Thoracic aorta (tissue), 2 donors: ENCODE measurements at places on chromosomes 6 and 20.
A peak's percentile ranks its signal among the peaks of the same experiment; 100 is the strongest.

- no peak overlapping the region for H3K27ac ChIP-seq
- no peaks in the 10 kb centered on the region for H3K27me3 ChIP-seq
- DNase-seq = no peak
- H3K4me3 ChIP-seq = no peak overlapping the region
- peaks cover 44% of the 10 kb centered on the region for H3K36me3 ChIP-seq
Measured at GRCh38 chr20:36217226-36217625, 19.1 kb upstream of the AAR2 start.

DNA sequence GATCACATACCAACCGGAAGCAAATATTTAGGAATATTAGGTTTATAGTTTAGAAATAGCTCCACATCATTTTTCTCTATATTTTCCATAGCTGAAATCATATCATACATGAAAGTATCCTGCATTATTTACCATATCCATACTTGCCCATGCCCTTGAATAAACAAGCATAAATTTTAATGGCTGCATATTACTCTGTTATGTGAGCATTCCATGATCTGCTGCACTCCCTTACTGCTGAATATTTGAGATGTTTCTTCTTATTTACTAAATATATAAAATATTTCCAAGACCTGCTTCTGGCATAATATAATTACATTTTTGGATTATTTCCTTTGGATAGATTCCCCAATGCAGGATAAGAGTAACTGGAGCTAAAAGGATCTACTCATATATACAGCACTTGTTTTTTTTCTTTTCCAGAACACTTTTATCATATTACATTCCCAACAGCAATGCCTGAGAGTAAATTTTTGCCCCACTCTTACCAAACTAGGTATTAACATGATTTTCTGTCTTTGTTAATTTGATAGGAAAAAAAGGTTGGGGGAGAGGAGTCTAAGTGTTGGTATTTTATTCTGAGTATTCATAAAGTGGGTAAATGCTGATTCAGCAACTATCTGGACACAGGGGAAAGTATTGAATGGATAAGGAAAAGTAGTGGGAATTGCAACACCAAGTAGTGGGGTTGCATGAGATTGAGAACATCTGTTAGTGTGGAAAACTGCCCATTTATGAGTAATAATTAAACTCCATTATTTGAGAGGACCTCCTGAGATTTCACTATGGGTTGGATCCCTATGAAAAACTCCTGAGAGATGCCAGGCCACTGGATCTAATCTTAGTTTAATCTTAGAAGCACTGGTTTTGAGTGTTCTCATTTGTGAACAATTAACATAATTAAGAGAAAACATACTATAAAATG is 76.0 kb downstream of the MAN1A1 start:
- no peak for DNase-seq
- H3K36me3 ChIP-seq = no peaks in the 10 kb centered on the region
- H3K4me3 ChIP-seq = no peak overlapping the region
- no peaks in the 10 kb centered on the region for H3K4me1 ChIP-seq
- no peak overlapping the region for H3K27ac ChIP-seq

GRCh38 chr20:22732751-22733150 is 148.4 kb upstream of the FOXA2 start:
- no peaks in the 10 kb centered on the region for H3K27me3 ChIP-seq
- no peak overlapping the region for H3K27ac ChIP-seq
- DNase-seq = no peak
- no peaks in the 10 kb centered on the region for H3K4me1 ChIP-seq

DNA sequence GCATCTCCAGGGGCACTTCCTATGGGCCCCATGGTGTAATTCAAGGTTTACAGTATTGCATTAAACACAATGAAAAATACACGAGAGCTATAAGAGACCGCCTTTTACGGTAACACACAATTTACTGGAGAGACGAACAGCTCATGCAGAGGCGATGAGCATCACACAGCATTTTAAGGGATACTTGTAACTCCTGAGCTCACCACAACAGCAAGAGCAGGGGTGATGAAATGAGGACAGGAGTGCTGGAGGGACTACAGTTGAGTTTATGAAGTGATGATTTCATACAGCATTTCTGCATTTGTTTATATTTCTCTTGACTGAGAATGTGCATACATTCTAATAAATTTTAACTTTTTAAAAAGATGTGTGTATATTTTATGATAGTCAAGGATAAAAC is 113.9 kb downstream of the WDR27 start:
- no peaks in the 10 kb centered on the region for H3K4me1 ChIP-seq
- H3K27ac ChIP-seq = no peak overlapping the region
- H3K4me3 ChIP-seq = no peak overlapping the region

- DNase-seq = no peak
- no peaks in the 10 kb centered on the region for H3K27me3 ChIP-seq
- H3K4me3 ChIP-seq = no peak overlapping the region
- no peak overlapping the region for H3K27ac ChIP-seq
Measured at GRCh38 chr20:63565021-63565698, 8.9 kb downstream of the HELZ2 start.

DNA sequence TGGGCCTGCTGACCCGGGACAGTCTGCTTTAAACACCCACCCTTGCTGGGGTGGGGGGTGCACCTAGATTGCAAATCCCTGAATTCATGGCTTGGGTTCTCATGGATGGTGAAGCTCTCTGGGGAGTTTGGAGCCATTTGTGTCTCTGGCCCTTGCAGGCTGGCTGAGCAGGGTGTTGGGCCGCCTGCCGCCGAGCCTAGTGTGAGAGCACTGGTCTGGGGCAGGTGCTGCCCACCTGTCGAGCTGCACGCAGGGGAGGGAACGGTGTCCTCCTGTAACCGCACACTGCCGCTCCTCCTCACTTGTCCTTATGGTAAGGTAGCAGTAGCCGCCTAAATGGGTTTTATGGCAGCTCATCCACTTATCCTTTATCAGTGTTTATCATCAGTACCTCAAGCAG is 143.9 kb downstream of the DTNBP1 start:
- H3K27ac ChIP-seq = no peak overlapping the region
- peaks cover 49% of the 10 kb centered on the region for H3K36me3 ChIP-seq
- no peak for DNase-seq

- H3K27ac ChIP-seq = peak overlapping the region; percentile 99
- DNase-seq = peak; percentile 1
- H3K27me3 ChIP-seq = no peaks in the 10 kb centered on the region
- peaks cover 30% of the 10 kb centered on the region for H3K4me1 ChIP-seq
- no peaks in the 10 kb centered on the region for H3K36me3 ChIP-seq
- H3K4me3 ChIP-seq = peak overlapping the region; percentile 99
Measured at GRCh38 chr6:79077715-79078074, 359 bp downstream of the PHIP start.

DNA sequence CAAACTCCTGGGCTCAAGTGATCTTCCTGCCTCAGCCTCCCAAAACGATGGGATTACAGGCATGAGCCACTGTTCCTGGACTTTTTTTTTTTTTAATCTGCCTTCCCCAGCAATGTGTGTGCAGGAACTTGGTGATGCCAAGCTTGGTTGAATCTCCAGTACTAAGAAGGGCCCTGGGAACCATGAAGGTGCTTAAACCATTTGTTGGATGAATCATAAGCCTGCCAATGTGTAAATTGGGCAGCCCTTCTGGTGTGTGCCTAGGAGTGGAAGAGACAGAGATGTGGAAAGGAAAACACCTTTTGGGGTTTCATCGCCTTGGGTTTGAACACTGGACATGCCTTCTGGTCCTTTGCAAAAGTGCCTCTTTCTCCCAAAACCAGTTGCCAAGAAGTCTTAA is 7.1 kb upstream of the SPO11 start:
- H3K4me1 ChIP-seq = no peaks in the 10 kb centered on the region
- H3K27me3 ChIP-seq = no peaks in the 10 kb centered on the region
- no peak for DNase-seq
- no peak overlapping the region for H3K4me3 ChIP-seq
- no peaks in the 10 kb centered on the region for H3K36me3 ChIP-seq
- H3K27ac ChIP-seq = no peak overlapping the region

DNA sequence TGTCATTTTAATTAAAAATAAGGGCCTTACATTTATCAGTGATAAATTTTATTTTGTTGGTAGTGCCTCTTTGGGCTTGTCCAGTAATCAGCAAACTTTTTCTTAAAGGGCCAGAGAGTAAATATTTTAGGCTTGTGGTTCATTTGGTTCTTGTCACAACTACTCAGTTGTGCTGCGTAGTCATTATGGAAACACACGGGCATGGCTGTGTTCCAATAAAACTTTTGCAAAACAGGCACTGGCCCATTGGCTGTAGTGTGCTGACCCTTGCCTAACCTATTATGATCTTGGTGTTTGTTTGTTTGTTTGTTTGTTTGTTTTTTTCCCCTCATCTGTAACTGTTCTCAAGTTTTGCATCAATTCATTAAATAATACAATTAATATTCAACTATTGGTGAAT is 19.4 kb downstream of the TBPL1 start:
- peaks cover 10% of the 10 kb centered on the region for H3K4me1 ChIP-seq
- H3K36me3 ChIP-seq = no peaks in the 10 kb centered on the region
- DNase-seq = no peak
- H3K4me3 ChIP-seq = no peak overlapping the region
- H3K27me3 ChIP-seq = no peaks in the 10 kb centered on the region

GRCh38 chr6:168737481-168737880 is 296.5 kb downstream of the SMOC2 start:
- H3K4me1 ChIP-seq = peaks cover 5% of the 10 kb centered on the region
- H3K4me3 ChIP-seq = no peak overlapping the region

GRCh38 chr20:49476016-49476355 is 6.5 kb downstream of the KCNB1 start:
- no peak for DNase-seq
- no peaks in the 10 kb centered on the region for H3K27me3 ChIP-seq
- H3K27ac ChIP-seq = no peak overlapping the region
- no peaks in the 10 kb centered on the region for H3K4me1 ChIP-seq
- no peak overlapping the region for H3K4me3 ChIP-seq
